Stimulated activated CD8-positive, alpha-beta memory T cell treated with anti-CD3 and anti-CD28 coated beads, Interleukin-7, amount 100 ng/mL, for 24 hours (primary cell): ENCODE measurements at places on chromosomes 3 and 15.
A peak's percentile ranks its signal among the peaks of the same experiment; 100 is the strongest.

DNA sequence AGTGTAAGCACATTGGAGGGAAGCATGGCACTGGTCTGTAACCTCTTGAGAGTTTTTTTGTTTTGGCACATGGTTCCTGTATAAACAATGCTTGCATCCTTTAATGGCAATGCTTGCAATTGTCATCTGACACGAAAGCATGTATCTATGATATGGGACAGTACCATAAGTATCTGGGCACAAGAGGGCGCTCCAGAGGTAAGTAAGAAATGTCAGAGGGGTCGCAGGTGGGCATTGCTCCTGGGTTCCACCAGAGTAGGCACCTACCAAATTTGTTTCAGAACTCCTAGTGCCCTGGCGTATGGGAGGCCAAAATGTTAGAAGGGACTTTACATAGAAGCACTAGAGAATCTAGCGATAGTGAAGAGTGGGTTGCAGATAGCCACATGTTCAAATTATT lies 58.7 kb upstream of the BCHE start:
- DNase-seq, result no peak

- DNase-seq, result no peak
Measured at GRCh38 chr3:48415251-48415953, 14.5 kb downstream of the PLXNB1 start.

DNA sequence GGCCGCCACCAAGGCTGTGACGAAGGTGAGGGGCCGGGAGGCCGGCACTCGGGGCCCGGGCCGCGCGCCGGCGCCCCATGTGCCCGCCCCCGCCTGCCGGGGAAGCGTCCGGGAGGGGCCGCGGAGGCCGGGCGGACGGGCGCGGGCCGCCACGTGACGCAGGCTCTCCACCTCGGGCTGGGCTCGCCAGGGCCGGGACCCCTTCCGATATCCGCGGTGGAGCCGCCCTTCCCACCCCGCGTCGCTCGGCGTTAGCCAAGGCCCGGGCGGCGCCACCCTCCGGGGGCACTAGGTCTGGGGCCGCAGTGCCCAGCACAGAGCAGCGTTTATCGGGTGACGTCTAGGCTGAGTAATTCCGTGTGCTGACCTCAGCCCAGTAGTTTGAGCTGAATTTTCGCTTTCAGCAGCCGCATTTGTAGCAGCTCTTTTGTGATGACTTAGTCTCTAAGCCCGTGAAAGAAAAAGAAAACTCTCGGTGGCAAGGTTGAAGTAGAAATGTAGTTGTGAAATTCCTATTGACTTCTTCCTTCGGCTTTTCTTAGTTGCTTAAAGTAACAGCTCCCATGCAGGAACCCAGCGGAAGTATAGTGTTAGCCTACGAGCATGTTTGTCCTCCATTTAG lies 885 bp downstream of the CDV3 start:
- peak; percentile 31 for DNase-seq

DNA sequence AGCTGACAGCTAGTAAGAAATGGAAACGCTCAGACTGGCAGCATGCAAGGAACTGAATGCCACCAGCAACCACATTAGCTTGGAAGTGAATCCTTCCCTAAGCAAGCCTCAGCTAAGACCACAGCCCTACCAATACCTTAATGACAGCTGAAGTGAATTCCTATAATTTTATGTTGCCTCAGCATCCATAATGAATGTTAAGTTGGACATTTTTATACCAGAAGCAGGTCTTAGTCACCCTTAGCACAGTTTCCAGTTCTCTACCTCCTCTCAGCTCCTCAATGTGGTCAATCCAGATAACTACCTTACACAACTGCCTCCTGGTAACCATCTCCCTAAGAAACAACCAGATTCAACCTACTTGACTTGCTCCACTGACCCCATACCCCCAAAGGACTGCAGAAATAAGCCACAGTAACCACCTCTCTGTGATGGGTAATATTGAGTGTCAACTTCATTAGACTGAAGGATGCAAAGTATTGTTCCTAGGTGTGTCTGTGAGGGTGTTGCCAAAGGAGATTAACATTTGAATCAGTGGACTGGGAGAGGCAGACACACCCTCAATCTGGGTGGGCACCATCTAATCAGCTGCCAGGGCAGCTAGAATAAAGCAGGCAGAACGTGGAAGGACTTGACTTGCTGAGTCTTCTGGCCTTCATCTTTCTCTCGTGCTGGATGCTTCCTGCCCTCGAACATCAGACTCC lies 33.5 kb downstream of the NEDD4 start:
- DNase-seq, result no peak

DNA sequence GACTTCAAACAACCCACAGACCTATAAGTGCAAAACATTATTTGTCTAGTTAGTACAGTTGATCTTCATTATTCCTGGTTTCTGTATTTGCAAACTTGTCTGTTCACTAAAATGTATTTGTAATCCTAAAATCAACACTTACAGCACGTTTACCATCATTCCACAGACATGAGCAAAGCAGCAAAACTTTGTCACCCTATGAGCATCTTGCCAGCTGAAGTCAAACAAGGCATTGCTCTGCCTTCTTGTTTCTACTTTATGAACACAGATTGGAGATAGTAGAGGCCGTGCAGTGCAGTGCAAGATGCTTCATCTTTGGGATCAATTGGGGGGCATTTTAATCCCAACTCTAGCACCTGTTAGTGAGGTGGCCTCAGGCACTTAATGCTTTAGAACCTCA lies 202.1 kb downstream of the NLGN1 start:
- DNase-seq, result no peak

GRCh38 chr3:119346076-119346496 lies 51.9 kb downstream of the ARHGAP31 start:
- no peak for DNase-seq

DNA sequence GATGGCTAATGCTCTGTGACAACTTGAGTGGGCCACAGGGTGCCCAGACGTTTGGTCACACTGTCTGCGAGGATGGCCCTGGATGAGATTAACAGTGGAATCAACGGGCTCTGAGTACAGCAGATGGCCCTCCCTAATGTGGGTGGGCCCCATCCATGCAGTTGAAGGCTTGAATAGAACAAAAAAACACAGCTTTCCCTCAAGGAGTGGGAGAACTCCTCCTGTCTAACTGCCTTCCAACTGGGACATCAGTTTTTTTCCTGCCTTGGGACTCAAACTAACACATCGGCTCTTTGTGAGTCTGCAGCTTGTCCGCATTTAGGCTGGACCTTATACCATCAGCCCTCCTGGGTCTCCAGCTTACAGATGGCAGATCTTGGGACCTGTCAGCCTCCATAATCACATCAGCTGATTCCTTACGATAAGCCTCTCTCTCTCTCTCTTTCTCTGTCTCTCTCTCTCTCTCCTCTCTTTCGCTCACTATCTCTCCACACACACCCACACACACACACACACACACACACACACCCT lies 20.8 kb downstream of the FAM174B start:
- DNase-seq, result no peak

DNA sequence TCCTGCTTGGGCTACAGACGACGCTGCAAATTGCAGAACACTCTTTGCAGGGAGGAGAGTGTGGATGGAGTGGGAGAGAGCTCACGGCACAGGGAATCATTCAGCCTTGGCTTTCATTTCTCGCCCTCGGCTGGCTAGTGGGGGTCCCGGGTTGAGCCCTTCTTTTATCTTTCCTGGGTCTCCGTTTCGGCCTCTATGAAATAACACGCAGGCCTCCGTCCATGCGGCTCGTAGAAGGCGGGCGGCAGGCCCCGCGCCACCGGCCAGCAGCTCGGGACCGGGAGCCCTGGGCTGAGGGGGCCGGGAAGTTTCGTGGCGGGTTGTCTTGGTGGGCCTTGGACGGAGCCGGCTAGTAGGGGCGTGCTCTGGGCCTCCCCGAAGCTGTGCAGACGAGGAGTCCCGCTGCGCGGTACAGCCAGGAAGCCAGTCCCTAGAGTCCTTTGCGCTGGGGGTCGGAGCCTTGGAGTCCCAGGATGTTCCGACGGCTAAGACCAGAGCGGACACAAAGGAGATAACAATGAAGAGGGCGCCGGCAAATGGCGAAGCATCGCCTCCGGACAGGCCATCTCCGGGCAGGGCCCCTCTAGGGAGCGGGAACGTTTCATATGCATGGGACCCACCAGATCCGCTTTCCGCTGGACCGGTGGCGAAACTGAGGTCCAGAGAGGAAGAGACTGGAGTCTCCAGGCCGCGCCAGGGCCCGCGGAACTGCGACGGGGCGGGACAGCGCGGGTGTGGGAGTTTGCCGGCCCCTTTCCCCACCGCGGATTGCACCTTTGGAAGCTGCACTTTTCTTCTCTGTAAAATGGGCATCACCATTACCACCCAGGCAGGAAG lies 4.3 kb downstream of the RNU6-1 start:
- DNase-seq, result no peak

DNA sequence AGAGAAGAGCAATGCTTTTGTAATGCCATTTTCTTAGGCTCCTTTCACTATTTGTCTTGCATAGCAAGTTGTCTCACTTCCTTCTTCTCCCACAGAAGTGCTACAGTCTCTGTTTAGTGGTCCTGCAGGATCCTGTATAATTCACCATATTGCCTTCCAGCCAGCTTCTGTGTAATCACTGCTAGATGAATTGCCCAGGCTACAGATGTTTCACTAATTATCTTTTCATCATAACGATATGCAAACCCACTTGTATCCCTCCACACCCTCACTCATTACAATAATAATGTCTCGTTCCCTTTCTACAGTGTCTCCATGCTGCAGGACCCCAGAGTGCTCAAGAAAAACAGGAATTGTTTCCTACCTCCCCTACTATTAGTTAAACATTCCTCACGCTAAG lies 402.9 kb downstream of the TBL1XR1 start:
- DNase-seq, result no peak
